ENCODE measurements at places on chromosomes 5 and 9.

GRCh38 chr9:35260186-35260585 is 98.4 kb downstream of the UNC13B start:
- no peak for DNase-seq

DNA sequence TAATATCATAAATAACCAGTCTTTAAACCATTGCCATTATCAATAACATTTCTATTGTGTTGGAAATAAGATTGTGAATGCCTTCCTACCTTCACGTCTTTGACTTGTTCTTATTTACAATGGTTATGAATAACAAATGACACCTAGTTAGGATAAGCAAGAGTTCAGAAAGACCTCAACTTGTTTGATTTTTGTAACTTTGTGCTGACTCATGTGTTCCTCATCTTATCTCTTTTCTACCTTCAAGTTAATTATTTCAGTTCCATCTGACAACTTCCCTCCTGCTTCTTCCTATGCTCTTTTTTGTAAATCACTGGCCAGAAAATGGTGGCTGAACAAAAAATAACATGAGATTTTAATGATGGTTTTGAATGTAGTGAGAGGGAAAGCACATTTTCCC is 538.5 kb upstream of the TUSC1 start:
- DNase-seq: no peak

GRCh38 chr5:119820016-119820415 is 190.7 kb downstream of the FAM170A start:
- DNase-seq: no peak

DNA sequence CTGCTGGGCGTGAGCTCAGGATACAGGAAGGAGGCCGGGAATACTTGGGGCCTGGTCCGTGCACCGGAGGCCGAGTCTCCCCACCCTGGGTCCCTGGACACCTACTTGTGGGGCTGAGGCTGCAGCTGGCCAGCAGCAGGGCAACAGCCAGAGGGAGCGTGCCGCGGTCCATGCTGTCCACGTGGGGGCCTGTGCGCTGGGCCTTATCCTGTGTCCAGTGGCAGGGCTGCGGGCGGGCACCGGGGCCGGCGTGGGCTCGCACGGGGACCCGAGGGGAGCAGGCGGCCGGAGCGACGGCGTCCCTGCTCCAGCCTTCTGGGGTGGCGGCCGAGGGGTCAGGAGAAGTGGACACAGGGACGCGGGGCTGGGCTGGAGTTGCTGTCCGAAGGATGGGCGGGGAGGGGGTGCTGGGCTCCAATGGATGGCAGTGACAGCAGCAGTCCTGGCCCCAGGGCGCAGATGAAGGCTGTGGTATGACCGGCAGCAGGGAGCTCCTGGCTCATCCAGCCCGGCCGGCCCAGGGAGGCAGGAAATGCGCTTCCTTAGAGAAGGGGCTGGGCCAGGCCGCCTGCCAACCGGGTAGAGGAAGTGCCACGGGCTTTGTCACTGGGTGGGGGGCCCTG is at the start of gene ENG:
ENG (minus strand) TSS at position 475 of the 623 bp plus-strand sequence; CDS start at position 172, 303 bp downstream.
- no peak for DNase-seq

DNA sequence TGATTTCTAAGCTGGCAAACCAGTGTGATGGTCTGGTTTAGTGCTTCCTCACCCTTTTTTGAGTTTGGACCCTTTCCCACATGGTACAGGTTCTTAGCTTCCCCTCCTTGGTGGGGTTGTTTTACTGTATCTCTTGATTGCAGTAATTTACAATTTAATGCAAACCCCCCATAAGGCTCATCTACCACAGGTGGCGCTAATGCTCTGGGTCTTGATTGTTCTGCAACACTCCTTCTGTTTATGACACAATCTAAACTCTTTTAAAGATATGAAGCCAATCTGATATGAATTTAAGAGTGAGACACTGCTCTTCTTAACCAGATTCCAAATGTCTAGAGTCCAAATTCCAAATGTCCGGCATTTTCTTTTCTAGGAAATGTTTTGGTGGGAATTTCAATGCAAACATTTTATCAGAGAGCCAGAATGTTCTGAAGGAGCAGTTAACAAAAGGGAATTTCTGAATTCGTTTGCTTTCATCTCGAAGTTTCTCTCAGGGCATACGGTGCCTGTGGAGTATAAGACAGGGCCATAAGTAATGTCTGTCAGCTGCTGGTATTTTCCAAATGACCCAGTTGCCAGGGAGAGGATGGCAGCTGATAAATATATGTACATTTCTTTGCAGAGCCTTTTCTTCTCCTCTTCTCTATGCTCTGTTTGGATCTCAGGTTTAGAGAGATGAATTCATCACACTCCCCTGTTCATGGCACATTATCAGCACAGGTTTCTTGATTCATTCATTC is 246.8 kb downstream of the ARHGAP26 start:
- no peak for DNase-seq
